ENCODE measurements at places on chromosomes 2 and 18.

DNA sequence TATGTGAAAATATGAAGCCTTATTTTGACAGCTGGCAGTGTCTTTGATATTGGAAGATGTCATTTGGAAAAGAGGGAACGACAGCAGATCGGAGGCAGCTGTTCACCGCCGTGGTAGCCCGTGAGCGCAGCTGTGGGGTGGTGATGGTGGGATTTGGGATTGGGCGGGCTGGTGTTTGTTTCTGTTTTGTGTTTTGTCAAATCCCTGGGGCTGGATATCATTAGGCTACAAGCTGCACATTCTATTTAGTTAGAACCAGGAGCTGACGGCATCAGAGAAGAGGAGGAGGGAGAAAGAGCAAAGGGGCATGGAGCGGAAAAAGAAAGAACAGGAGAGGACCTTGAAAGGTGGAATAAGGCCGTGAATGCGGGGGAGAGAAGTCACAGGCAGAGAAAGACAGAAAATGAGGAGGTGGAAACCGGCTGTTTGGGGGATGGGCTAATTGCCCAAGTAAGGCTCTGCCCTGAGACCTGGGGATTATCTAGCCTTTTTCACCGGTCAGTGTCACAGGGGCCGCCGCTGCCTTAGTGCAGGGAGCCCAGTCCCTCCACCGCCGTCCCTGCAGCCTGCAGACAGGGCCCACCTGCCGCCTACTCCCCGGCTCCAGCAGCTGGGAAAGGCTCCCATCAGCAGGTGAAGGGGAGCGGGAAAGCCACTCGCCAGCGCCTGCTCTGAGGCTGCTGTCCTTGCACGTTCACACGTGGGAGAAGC, 88.0 kb downstream of the ZCCHC2 start:
- no peak for DNase-seq

- DNase-seq: no peak
Observed at GRCh38 chr2:116979916-116980764, 834.4 kb upstream of the DDX18 start.

GRCh38 chr2:98445177-98445682, 572 bp downstream of the INPP4A start:
- DNase-seq: peak; percentile 31

DNA sequence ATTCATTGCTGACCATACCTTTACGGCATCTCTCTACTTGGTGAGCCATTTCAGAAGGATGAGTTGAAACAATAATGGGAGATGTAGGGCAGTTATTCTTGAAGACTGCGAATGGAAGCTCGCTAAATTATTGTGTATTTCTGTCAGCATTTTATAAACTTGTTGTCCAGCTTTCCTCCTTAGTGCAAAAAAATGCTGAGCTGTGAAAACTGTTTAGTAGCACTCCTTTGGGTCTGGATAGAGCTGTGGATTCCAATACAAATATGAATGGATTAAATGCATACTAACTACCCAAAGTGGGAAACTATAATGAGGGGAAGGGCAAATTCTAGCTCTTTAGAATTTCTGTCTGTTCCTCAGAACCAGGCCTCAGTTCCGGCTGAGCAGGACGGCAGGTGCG, 461.6 kb downstream of the TXNL1 start:
- DNase-seq: no peak

DNA sequence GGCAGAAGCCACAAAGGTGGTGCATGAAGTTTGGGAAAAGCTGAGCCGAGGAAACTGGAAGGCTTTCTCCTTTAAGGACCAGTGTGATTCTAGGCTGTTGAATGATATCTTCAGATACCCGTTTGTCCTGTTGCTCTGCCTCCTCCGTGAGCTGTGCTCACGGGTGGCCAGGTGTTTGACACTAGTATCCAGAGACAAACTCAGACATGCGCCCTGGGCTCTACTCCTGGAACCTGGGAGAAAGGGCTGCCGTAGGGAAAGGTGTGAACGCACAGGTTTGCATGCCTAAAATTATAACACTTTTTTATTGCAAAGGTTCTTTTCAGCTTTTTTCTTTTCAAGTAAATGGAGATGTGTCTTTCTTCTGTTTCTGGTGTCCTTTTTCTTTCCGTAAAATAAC, 81.6 kb downstream of the AGAP1 start:
- DNase-seq: no peak

DNA sequence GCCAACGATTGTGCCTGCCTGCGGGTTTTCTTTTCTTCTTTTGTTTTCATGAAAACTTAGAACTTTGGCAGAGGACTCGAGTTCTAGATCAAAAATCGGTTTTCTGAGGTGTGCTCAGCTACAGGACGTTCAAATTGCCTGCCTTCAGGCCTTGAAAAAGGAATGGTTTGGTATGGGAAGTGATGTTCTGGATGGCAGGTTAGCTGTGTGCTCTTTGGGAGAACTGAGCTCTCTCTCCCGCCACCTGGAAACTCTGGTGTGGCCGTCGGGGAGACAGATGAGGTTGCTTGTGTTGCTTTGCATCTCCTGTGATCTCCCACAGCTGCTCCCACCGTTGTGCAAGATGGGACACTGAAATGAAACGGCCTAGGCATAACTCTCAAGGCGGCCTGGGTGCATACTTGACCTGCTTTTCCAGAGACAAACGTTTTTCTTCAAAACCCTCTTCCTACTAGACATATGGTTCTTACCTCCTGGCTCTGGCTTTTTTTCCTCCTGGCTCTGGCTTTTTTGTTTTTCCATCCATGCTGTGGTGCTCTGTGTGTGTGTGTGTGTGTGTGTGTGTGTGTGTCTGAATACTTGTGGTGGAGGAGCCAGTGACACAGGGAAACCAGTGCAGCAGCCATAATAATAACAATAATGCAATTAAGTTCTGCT, 2.0 kb downstream of the FMNL2 start:
- no peak for DNase-seq

GRCh38 chr18:12598181-12598930, 59.6 kb downstream of the SPIRE1 start:
- DNase-seq: no peak

DNA sequence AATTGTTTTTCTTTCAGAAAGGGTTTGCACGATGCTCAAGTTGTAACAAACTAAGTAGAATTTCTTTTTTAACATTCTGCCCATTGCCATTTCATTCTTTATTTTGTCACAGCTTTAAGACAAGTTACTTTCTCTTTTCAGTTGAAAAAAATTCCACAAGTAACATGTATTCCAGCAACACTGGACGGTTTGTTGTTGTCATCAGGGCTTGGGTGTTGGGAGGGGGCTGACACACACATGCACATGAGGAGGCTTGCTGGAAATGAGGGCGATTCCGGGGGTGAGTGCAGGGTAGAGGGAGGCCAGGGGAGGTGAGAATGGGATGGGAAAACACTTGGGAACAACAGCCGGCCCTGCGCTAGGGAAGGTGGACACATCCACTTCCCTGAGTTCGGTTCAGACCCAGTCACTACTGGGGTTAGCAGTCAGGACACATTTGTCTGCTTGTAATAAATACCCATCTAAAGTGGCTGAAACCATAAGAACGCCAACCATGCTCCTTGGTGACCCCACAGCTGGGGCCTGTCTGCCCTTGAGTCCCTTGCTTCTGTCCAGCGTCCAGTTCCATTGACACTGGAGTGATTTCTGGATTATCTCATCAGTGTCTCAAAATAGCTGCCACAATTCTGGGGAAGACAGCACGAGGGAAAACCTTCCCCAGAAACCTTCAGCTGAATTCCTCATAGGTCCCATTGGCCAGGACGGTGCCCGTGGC, 141.8 kb upstream of the BCL2L11 start:
- DNase-seq: no peak

DNA sequence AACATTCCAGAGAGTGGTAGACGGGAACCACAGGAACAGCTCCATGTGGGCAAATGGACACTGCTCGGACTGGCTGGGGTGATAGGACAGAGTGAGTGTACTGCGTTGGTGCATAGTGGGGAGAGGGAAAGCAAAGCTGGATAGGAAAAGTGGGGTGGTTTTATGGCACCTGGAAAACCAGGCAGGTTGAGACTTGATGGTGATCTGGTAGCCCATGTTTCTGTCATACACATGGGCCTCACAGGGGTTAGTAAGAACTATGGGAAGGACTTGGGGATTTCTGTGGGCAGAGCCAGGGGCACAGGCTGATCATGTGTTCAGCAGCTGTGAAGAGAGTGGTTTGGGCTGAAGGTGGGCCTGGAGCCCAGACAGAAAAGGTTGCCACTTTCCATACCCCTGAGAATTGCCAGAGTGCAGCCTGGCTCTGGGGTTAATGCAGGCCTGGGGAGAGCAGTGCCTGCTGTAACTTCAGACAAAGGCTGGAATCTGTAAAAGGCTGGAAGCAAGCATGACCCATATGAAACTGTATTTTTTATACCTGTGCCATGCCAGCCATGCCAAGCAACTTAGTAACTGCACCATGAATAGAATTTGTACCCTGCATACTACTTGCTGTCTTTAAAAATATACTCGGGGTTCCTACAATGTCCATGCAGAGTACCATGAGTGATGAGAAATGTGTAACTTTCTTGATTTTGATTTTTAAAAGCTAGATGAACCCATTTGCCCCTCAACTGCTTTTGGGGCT, 41.9 kb downstream of the RPIA start:
- DNase-seq: no peak

- no peak for DNase-seq
Observed at GRCh38 chr18:8084160-8084559, 517.0 kb downstream of the PTPRM start.

- no peak for DNase-seq
Observed at GRCh38 chr2:7281231-7282201, 364.3 kb downstream of the RNF144A start.

GRCh38 chr2:221716426-221717303, 144.6 kb upstream of the EPHA4 start:
- DNase-seq: no peak

DNA sequence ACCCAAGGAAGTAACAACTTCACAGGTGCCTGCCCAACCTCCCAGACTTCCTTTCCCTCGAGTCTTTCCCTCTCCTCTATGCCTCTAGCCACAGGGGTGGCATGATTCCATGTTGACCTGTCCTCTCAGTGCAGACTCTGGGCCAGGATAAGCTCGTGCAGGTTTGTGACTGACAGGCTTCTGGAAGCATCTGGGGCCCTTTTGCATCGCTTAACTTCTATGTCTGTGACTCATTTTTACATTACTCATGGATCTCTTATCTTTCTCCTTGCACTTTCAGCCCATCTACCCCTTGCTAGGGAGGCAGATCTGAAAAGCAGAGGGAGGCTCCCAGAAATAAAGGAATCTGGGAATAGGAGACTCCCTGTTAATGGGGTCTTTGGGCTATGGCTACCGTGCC, 98.5 kb upstream of the RIOK3 start:
- no peak for DNase-seq

DNA sequence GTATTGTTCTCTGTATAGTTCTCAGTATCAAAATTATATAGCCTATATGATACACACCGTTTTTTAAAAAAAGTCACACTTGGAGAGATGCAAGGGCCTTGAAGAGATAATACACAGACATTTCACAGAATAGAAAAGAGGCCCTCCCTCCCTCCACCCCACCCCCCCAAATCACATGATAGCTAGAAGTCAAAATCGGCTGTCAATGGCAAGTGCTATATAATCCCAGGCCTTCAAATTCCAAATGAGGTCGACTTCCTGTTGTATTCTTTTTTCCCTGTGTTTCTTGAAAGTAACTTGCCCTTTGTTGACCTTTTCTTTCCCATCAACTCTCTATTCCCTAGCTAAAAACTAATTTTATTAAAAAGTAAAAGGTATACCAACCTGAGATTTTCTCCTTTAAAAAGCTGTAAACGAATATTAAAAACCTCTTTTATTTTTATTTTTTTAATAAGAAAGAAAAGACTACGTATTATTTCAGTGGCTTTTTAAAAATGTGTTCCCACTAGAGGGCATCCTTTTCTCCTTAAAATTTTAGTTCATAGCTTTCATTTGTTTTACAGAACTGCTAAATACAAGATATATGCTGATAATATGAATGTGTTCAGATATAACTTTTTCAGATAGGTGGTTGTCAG, 46.6 kb downstream of the KCMF1 start:
- no peak for DNase-seq

DNA sequence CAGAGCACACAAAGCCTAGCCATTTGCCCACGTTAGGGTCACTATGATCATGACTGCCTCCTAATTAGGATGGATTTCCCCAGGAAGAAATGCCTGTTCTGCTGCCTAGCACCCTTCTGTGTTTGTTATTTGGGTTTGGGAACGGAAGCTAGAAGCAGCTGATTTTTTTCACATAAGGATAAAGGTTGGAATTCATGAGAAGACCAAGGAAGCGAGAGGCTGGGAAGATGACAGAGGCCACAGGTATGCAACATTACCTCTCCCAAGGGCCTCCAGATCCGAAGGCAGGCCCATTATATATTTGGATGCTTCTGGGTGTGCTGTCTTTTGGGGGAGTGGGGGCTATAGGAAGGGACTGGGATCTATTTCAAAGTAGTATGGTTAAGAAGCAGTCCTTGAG, 204.7 kb downstream of the FBXO15 start:
- no peak for DNase-seq

- DNase-seq: no peak
Observed at GRCh38 chr2:121298476-121298875, 13.5 kb upstream of the TFCP2L1 start.

- no peak for DNase-seq
Observed at GRCh38 chr2:190254063-190254850, 65.4 kb downstream of the HIBCH start.

- DNase-seq: no peak
Observed at GRCh38 chr18:13522256-13522655, 204.1 kb downstream of the FAM210A start.

DNA sequence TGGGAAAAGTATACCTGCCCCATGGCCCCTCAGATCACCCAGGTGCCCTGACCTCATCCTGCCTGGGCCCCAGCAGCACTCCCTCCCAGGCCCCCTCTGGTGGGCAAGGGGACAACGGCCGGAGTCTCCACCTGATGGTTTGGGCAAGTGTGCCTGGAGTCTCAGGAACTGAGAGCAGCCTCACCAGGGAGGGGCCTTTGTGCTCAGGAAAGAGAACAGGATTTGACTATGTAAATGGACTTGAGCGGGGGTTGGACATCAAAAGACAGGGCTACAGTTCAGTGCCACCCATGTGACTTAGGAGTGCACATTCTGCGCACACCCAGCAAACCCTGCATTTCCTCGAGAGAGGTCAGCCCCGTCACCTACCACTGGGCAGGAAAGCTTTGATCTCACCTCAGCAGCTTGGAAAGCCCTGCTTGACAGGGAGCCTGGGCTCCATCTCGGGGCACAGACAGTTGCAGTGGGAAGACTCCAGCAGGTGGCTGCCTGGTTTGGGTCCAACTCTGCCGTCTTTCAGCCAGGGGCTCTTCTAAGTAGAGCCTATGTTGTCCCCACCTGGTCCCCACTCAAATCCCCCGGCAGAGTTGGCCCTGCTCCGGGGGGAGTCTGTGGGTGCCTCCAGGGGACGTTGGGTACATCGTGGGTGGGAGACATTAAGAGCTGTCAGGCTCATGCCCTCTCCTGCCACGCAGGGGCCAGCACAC, 3.3 kb downstream of the INPP5D start:
- no peak for DNase-seq

GRCh38 chr2:217934321-217935131, 68.3 kb downstream of the TNS1 start:
- DNase-seq: no peak

Data from stimulated activated CD4-positive, alpha-beta T cell treated with anti-CD3 and anti-CD28 coated beads, Interleukin-1b, Interleukin-23, amount 100 ng/mL, for 4 hours (primary cell).